ENCODE measurements at places on chromosomes 5 and 9.

- no peak for DNase-seq
Measured at GRCh38 chr9:1050125-1050895, at the start of gene DMRT2. DMRT2 (plus strand) TSS chr9:1050357; CDS start chr9:1051614, 1,257 bp downstream.

DNA sequence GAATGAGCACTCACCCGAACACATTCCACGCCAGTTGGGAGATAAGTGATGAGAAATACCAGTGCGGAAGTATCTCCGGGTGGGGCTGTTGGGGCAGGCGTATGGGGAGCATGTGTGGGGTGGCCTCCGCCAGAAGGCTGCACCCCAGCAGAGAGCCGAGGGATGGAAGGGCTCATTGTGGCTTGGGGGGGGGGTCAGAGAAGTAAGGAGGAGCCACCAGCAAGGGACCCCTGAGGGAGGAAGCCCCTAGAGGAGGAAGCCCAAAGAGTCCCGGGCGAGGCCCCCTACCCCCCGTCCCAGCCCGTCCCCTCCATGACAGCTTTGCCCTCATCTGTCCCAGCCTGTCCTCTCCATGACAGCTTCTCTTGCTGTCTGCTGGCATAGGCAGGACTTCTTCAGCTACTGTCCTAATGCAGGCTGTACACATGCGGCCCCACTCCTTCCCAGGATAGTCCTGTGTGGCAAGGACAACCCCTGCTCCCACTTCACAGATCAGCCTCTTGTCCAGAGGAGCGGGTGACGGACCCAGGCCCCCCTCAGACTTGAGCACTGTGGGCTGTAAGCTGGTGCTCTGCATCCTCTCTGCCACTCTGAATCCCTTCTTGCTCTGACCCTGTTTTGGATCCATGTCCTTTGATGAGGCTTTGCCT, 239.6 kb downstream of the CACNA1B start:
- DNase-seq: no peak

GRCh38 chr9:121558473-121558872, 58.8 kb upstream of the GGTA1 start:
- DNase-seq: no peak

DNA sequence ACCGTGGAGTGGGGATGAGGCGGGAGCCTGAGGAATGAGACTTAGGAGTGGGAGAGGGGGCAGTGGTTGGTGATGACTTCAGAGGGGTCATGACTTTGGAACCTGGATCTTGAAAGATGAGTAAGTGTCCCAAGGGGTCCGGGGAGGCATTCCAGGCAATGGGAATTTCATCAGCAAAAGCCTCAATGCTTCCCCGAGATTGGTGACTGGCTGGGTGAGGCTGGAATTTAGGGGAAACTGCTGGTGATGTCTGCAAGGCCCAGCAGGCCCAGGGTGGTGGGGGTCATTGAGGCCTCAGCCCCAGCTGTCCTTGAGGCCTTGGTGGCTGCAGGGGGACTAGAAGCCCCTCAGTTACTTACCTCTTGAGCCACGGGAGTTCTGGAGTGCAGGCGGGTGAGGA, 7.5 kb downstream of the NDST1 start:
- no peak for DNase-seq

GRCh38 chr9:79334001-79334400, 237.8 kb upstream of the TLE4 start:
- DNase-seq: no peak

GRCh38 chr5:107263387-107264018, 407.2 kb downstream of the EFNA5 start:
- DNase-seq: no peak

GRCh38 chr9:20838218-20838617, 154.2 kb downstream of the FOCAD start:
- no peak for DNase-seq

DNA sequence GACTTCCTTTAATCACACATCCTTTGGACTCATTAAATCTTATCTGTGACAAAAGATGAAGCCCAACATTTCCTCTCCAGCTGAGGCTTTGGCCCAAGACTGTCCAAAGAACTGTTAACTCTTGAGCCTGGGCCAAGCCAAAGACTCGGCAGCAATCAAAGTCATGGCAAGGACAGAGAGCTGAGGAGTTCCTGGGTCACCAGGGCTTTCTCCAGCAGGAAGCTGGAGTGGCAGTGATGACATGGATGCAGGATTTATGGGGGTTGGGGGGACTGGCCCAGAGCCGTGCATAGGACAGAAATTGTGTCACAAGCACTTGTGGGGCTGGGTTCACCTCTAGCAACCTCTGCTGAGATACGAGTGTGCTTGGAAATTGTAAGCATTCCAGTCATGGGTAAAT, 440.3 kb downstream of the PLK2 start:
- DNase-seq: no peak

GRCh38 chr5:151344088-151344487, 3.3 kb downstream of the SLC36A2 start:
- DNase-seq: no peak

DNA sequence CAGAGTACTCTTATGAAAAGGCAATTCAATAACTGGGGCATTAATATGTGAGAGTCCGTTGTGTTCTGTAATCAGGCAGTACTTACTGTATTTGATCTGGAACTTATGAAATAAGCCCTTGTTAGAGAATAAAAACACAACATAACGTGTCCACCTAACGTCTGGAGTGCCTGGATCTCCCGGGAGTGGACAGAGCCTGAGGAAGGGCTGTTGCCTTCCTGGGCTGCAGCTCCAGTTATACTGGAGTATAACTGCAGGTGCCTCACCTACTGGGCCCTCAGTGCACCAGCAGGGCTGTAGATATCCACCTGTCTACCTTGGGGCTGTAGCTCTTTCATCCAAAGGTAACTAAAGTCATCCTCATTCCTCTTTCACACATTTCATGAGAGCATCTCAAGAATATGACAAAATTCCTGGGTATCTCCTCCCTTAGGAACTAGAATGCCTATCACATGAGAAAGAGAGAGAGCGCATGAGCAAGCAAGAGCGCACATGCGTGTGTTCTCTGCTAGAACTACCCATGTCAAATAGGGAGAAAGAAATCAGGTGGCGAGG, 200.1 kb downstream of the GAPVD1 start:
- DNase-seq: no peak

DNA sequence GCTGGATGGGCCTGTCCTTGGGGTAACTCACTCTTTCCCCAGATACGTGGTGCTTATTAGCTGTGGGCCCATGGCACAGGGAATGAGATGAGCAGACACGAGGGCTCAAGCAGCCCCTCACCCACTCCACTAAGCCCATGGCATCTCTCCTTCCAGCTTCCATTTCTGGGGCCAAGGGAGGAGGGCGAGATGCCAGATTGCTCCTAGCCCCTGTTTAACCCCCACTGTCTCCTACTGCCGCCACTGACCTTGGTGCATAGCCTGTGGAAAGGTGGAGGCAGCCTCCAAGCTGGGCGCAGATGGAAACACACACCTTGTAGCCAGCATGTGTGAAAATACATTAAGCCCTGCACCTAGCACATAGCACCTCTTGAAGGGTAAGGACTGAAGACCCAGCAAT, 167.6 kb downstream of the FSTL4 start:
- DNase-seq: no peak

GRCh38 chr9:37217161-37217560, 96.8 kb downstream of the ZCCHC7 start:
- DNase-seq: no peak

- no peak for DNase-seq
Measured at GRCh38 chr9:16571127-16571802, 299.2 kb downstream of the BNC2 start.

DNA sequence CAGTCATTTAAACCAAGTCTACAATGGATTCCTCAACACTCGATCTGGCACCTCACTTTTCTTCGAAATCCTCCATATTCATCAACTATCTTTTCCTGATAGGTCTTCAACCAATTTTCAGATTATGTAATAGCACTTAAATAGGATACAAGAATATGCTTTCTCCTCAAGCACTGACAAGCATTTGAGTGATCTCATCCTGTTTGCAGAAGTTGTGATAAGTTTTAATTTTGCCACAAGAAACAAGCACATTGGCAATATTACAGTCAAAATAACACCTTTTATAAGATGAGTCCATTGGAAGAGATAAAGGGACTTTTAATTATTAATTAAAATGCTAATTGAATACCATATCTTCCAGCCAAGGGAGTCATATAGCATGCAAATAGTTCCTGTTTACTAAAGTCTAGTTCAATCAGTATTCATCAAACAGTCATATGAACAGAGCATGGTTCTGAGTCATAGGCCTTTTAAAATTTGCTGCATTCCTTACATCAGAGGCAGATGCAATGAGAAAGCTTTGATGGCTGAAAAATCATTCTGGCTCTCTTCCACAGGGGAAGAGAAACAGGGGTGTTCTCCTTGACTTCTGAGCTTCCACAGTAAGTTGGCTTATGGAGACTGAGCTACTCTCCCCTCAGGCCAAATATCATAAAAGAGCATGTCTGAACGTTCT, 32.7 kb upstream of the ZCCHC9 start:
- DNase-seq: no peak

- no peak for DNase-seq
Measured at GRCh38 chr5:156237361-156237760, 89.6 kb upstream of the SGCD start.

DNA sequence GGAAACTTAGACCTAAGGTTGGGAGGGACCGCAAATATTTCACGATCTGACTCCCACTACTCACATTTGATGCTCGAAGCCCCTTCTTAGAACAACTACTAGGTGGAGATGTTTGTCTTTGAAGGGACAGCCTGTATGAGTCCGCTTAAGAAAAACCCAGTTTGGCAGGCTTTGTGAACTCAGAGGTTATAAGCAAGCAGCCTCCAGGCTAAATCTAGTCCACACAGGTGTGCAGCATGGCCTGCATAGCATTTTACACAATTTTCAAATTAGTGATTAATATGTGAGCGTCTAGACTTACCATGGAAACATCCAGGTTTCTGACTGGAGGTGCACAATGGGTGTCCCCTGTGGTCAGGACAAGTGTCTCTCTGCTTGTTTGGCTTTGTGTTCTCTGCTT, 127.1 kb downstream of the KIF4B start:
- no peak for DNase-seq

- DNase-seq: no peak
Measured at GRCh38 chr9:86778761-86779160, 168.5 kb downstream of the GAS1 start.

GRCh38 chr5:138616508-138616907, 41.3 kb upstream of the HSPA9 start:
- no peak for DNase-seq

DNA sequence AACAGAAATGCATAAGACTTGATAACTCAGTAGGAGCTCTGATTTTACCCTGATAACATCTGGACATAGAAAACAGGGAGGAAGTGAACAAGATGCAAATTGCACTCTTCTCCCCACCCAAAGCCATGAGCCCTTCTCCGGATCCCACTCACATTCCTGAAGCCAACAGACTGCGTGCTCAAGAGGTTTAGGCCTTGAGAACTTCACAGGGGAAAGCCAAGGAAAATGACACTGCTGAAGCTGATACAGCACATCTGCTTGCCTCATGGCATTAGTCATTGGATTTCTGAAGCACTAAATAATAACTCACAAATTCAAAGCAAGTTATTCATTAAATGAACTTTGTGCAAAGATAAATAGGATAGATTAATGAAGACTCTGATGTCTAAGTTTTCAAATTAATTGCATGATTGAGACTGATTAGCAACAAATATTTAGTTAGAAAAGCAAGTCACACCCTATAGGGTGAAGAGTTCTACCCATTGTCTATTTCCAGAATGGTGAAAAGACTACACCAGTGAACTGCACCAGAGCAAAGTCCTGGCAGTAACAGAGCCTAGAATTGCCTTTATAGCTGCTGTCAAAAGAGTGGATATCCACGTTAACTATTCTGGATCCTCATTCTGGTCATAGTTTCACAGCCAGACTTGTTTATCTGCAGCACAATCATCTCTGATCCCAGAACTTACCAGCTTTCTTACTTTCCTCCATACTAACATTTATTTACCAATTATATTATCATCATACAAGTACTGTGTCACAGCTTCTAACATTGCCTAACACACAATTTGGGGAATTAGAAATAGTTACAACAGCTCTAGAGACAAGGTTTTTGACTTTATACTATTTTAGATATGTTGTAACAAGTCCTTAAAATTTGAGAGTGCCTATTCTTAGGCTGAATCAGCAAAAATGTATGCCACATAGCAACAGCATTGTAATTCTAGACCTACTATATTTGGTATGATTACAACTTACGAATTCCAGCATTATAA, 432.1 kb upstream of the RGMB start:
- DNase-seq: no peak

DNA sequence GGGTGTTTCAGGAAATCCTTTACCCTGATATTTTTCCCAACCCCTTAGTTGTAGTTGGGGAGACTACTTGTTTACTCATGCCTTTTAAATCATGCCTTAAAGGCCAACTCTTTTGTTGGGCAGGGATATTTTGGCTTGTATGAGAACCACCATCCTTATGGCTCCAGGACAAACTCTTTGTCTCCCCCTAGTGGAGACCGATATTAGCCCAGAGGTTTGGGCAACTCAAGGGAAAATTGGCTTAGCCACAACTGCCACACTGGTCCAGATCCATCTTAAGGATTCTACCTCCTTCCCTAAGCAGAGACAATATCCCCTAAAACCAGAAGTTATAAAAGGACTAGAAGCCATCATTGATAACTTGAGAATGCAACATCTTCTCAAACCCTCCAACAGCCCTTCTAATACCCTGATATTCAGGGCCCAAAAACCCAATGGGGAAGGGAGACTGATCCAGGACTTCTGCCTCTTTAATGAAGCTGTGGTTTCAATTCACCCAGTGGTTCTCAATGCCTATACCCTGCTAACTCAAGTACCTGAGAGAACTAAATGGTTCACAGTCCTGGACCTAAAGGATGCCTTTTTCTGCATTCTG, 100.9 kb upstream of the HCN1 start:
- no peak for DNase-seq

All from activated T-cell treated with anti-CD3 and anti-CD28 coated beads for 1 hour (primary cell).